ENCODE measurements at places on chromosomes 5 and 9.

- no peak for DNase-seq
Measured at GRCh38 chr5:158451203-158451992, 592.5 kb upstream of the CLINT1 start.

DNA sequence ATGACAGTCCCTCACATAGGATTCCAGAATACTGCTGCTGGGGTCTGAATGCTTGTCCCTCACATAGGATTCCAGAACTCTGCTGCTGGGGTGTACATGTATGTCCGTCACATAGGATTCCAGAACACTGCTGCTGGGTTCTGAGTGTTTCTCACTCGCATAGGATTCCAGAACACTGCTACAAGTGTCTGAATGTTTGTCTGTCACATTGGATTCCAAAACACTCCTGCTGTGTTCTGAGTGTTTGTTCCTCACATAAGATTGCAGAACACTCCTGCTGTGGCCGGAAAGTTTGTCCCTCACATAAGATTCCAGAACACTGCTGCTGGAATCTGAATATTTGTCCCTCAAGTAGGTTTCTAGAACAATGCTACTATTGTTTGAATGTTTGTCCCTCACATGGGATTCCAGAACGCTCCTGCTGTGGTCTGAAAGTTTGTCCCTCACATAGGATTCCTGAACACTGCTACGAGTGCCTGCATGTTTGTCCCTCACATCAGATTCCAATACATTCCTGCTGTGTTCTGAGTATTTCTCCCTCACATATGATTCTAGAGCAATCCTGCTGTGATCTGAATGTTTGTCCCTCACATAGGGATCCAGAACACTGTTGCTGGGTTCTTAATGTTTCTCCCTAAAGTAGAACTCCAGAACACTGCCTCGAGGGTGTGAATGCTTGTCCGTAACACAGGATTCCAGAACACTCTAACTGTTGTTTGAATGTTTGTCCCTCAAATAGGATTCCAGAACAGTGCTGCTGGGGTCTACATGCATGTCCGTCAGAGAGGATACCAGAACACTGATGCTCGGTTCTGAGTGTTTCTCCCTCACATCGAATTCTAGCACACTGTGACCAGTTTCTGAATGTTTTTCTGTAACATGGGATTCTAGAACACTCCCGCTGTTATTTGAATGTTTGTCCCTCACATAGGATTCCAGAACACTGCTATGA, 200.4 kb downstream of the FOXD4L6 start:
- no peak for DNase-seq

- no peak for DNase-seq
Measured at GRCh38 chr5:130773813-130774212, 391.2 kb downstream of the HINT1 start.

GRCh38 chr5:109192027-109192426, 217.7 kb downstream of the PJA2 start:
- no peak for DNase-seq

GRCh38 chr5:110354311-110354710, 372.2 kb downstream of the TMEM232 start:
- DNase-seq = no peak

- DNase-seq = no peak
Measured at GRCh38 chr9:93039976-93040375, 18.5 kb upstream of the SUSD3 start.

DNA sequence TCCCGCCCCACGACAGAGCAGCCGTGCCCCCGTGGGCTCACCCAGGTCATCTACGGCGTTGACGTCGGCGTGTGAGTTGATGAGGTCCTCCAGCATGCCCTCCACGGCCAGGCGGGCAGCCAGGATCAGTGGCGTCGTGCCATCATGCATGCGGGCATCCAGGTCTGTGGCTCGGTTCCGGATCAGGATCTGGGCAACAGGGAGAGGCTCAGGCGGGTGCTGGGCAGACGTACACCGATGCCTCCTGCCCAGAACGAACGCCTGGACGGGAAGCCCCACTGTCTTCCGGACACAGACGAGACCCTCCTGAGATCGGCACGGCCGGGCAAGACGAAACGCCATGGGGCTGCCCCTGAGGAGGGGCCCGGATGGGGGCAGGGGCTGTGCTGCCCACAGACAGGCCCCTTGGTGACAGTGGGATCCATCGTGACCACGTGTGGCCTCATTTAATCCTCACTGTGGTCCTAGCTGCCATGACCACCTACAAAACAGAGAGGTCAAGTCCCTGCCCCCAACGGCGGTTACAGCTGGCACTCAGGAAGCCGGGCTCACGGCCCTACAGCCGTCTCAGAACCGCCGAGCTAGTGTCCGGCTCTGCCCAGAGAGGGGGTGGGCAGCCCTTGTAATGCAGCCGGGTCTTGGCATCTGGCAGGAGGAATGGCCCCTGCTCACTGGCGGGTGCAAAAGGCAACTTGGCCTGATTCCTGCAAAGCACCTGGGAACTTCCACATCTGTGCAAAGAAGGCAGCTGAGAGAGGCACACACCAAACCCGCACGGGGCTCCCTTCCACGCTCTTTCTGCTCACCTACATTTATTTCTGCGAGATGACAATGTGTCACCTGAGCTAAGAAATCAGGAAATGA, 16.5 kb upstream of the SEC16A start:
- DNase-seq = no peak

GRCh38 chr9:71806901-71807307, 38.6 kb upstream of the CEMIP2 start:
- peak; percentile 21 for DNase-seq

GRCh38 chr9:103397868-103398600, 402.9 kb downstream of the CYLC2 start:
- no peak for DNase-seq

- DNase-seq = no peak
Measured at GRCh38 chr9:124357721-124358361, 57.4 kb downstream of the PSMB7 start.

- DNase-seq = no peak
Measured at GRCh38 chr5:158054223-158055110, 195.5 kb upstream of the CLINT1 start.

DNA sequence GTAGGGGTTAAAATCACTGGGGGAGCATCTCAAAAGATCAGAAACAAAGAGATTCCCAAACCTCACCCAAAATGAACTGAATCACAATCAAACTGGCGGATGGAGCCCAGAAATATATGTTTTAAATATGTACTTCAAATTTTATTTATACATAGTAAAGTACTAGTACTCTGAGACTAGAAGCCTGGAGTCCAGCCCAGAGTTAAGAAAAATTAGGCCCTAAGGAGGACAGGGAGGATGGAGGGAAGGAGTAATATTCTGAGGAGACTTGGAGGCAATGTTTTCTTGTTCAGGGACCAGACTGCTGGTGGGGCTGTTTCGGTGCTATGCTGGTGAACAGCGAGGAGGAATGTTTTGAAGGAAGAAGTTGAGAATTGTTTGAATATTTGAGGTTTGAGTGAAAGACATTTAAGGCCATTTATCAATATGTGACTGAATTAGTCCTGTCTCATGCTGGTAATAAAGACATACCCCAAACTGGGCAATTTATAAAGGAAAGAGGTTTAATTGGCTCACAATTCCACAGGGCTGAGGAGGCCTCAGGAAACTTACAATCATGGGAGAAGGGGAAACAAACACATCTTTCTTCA, 552.4 kb upstream of the DAB2 start:
- no peak for DNase-seq

DNA sequence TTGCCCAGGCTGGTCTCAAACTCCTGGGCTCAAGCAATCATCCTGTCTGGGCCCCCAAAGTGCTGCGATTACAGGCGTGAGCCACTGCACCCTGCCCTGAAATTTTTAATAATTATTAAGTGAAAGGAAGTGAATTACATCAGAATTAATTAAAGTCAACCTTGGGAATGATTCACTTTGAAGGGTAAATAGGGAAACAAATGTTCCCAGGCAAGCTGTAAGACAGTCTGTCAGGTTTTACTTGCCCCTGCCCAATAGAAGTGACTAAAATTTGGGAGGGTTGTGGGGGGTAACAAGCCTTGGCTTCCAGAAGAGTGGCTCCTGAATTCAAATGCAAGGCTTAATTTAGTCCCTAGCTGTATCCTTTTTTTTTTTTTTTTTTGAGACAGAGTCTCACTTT, 1.3 kb upstream of the LIX1 start:
- DNase-seq = no peak

DNA sequence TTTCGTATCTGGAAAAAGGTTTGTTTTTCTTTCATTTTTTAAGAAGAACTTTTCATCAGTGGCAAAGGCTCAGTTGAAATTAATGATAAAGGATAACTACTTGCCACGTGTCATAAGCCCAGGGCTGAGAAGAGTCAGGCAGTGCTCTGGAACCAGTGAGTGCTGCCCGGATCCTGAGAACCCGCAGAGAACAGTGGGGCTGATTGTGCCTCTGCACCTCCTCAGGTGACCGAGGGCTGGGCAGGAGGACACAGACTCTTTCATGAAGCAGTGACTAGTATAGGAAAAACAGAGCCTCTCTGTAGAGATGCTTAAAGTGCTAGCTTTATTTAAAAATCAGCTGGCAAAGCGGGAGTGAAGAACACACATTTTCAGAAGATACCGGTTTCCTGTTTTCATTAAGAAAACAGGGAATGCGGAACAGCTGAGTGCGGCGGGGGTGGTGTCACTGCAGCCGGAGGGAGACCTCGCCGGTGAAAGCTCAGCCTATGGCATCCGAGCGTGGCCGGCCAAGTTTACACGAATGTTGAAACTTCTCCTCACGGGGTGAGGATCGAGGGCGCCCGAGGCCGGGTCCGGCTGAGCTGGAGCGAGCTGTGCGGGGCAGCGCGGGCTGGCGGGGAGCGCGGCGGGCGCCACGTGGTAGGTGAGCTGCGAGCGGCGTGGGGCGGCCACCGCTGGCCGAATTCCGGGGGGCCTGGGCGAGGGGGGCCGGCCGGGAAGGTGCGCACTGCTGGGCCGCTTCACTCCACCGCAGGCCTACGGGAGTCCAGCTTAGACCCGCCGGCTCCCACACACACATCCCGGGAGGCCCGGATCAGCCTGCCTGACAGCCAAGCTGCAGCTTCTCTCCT, 134.7 kb upstream of the DMRT1 start:
- DNase-seq = peak; percentile 4

DNA sequence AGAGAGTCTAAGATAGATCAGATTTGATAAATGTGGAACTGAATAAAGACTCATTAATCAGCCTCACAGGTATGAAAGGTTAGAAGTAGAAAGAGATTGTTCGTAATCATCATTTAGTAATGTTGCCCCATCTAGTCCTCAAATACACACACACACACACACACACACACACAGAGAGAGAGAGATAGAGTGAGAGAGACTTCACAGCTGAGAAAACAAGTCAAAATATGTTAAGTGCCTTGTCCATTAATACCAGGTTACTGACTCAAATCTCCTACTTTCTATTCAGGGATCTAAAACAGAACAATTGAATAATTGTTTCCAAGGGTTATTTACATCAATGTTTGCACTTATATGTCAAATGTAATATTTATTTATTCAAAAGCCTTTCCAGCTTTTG, 284.6 kb downstream of the MRPS30 start:
- DNase-seq = no peak

All from activated T-helper 9 cell treated with anti-CD3 and anti-CD28 coated beads, Interleukin-2, amount 50 U/mL, for 16 hours (primary cell).